CD4-positive, alpha-beta T cell treated with Interleukin-12 subunit alpha and Interleukin-12 subunit beta, for 1 hour (primary cell): ENCODE measurements at places on chromosomes 1 and 21.
A peak's percentile ranks its signal among the peaks of the same experiment; 100 is the strongest.

DNA sequence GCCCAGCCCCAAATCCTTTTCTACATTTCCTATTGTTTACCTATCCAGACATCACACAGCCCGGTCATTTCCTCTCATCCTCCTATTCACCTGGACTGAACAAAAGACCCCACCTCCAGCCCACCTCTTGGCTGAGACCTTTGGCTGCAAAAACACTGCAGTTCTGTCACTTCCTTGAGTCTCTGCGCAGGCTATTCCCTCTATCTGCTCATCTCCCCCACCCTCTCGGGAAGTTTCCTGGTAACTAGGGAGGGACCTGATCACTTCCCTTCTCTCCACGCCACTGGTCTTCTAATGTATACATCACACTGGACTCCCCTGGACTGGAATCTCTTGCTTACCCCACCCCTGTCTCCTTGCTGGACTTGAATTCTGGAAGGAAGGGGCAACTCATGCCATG lies 5.3 kb downstream of the HTR1D start:
- DNase-seq, result no peak

DNA sequence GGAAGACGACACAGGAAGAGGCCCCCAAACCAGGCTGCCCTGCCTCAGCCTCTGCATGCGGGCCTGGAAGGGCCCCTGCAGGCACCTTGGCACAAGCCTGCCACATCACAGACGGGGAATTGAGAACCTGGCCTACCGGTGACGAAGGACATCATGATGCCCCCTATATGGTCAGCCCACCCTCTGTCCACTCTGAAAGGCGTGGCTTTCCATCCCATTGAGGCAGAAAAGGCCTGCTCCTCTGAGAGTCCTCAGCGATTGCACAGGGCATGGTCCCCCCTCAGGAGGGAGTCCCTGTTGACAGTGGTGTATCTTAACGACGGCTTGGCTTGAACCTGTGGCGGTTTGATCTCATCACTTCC lies 11.4 kb downstream of the KRTAP10-1 start:
- DNase-seq, result no peak

DNA sequence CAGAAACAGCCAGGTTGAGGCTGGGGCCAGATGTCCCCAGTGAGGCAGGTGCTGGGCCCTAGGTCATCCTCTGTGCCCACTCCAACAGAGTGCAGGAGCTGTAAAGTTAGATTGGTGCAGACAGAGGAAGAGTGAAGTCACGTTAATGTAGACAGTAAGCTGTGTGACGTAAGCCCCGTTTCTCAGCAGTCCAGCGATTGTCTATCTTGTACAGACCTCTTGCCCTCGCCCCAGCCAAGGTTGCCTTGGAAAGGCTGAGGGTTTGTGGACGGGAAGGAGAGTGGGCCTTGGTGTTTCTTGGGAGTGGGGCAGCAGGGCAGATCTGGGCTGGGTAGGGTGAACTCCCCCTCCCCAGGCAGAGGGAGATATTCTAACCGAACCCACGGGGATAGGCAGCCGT lies 13.5 kb downstream of the FAAH start:
- DNase-seq, result no peak

- no peak for DNase-seq
Observed at GRCh38 chr1:208201229-208201628, 43.0 kb downstream of the PLXNA2 start.

GRCh38 chr1:157963713-157964112 lies 29.7 kb upstream of the KIRREL1 start:
- peak; percentile 38 for DNase-seq

DNA sequence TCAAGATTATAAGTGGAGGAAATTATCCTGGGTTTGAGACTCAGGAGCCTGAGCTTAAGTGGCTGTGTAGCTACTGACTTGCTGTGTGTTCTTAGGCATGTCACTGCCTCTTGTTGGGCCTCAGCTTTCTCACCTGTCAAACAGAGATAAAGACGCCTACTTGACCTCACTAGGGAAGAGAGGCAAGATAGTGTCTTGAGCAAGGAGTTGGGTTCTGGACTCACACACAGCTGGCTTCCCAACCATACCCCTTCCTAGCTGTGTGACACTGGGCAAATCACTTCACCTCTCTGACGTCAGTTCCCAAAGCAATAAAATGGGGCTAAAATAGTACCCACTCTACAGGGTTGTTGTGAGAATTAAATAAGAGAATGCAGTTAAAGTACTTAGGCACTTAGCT lies 11.6 kb upstream of the EPB41 start:
- no peak for DNase-seq

- DNase-seq, result no peak
Observed at GRCh38 chr1:155940482-155940992, 901 bp upstream of the RXFP4 start.

DNA sequence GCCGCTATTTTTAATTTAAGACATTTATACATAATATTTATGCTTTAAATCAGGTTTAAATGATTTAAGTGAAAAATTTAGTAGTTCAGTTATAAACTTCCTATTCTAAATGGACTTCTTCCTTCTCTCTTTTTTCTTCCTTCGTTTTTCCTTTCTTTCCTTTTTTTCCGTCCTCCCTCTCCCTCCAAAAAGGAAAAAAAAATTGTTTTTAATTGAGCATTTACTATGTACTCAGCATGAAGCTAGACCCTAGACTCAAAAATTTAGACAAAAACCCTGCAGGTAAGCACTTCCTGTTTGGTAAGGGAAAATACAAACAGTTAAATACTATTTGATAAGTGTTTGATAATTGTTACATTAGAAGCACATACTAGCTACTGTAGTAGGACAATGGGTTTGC lies 2.6 kb upstream of the TM2D1 start:
- no peak for DNase-seq

- DNase-seq, result no peak
Observed at GRCh38 chr1:205199931-205200299, 11.6 kb downstream of the DSTYK start.

DNA sequence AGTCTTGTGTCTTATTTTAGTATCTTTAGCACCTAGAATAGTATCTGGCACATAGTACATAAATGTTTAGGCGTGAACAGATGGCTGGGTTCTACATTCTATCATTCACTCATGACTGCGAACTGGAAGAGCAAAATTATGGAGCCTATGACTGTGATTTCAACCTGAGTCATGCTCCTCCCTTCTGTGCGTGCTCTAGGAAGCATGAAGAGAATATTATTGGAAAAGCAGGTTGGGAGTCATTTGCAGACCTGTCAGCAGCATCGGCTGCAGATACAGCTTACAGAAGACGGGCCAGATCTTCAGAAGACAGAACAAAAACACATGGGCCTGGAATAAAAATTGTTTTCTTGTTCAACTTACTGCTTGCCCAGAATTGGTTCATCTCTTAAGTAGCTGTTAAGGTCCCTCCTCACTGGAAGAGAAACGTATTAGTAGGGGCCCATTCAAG lies 344.0 kb upstream of the USP24 start:
- no peak for DNase-seq

DNA sequence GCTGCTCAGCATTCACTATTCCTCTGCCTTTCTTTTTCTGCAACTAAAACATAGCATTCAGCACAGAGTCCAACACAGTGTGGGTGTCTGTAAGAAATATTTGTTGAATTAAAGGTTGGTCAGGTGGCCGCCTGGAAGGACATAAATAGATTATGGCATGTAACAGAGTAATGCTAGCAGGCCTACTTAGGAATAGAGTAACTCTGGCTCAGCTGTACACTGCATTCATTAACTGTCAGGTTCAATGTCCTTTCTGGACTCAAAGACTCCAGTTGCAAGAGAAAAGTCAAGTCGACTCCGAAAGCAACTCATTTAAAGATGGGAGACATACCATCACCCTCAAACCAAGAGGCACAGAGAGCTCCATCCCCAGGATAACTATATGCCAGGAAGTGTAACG lies 116.0 kb downstream of the LMX1A start:
- no peak for DNase-seq

DNA sequence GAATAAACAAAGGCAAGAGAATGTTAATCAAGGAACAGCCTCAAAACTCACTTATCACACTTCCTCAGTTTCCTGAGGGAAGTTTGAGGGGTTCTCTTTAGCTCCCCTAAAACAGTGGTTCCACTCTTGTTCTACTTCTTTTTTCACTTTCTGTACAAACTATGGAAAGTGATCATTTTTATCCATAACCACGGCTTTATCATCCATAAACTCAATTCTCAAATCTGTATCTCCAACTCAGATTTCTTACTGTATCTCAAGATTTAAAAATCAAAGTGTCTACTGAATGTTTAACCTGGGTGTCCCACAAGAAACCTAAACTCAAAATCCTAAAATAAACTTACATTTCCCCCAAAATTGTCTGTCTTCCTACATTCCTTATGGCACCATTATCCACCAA lies 3.9 kb downstream of the PFDN2 start:
- DNase-seq, result no peak

DNA sequence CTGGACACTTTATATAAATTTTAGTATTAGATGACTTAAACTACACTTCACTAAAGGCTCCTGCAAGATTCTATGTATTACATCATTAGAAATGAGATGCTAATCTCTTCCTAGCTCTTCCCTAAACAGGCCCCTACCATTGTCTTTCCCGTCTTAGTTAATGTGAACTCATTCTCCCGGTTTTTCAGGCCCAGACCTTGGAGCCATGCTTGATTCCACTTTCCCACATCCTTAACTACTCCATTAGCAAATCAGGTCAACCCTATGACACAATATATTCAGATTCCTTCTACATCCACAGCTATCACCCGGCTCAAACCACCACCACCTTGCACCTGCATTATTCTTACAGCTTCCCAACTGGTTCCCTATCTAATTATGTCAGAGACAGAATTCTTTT lies 73.3 kb downstream of the NVL start:
- DNase-seq, result no peak

DNA sequence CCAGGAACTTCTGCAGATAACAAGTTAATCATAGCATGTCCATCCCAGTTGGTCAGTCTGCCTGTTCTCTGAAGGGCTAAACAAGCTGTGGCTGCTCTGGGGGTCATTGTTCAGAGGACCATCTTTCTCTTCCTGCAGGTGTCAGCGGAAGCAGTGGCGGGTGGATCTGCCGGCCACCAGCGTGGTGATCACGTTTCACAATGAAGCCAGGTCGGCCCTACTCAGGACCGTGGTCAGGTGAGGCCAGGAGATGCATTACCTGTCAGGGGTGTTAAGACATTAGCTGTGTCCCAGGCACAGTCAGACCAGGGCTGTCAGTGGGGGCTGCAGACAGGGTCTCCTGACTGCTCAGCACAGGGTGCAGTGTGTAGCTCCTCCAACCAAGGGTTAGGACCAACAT lies 168.8 kb downstream of the GALNT2 start:
- no peak for DNase-seq

GRCh38 chr1:229024528-229025130 lies 246.3 kb upstream of the RAB4A start:
- DNase-seq, result no peak

GRCh38 chr1:214349008-214349407 lies 68.0 kb downstream of the SMYD2 start:
- DNase-seq, result no peak

GRCh38 chr1:66542314-66542713 lies 8.4 kb downstream of the SGIP1 start:
- no peak for DNase-seq
